NCI-H1436 (cell line): ENCODE measurements at places on chromosomes 13 and 19.

DNA sequence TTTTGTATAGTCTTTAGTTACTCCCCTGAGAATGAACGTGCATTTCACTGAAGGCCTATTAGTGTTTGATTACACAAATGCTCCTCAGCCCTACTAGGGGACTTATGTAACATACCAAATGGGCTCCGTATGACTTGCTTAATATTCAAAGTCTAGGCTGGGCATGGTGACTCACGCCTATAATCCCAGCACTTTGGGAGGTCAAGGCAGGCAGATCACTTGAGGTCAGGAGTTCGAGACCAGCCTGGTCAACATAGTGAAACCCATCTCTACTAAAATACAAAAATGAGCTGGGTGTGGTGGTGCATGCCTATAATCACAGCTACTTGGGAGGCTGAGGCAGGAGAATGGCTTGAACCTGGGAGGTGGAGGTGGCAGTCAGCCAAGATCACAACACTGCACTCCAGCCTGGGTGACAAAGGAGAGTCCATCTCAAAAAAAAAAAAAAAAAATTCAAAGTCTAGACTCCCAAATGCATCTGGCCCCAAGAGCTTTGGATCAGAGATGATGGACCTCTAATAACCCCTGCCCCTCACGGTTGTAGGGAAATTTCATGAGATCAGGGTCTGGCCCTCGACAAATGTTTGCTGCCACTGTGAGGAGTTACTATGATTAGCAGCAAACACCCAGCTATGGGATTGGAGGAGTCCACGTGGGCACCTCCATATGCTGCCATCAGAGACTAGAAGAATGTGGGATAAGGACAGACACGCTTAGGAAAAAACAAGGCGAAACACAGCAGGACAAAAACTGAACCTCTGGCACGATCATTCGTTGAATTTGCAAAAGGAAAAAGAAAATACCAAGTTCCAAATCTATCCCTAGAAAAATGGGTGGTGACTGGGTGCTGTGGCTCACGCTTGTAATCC lies 4.6 kb downstream of the FBXO17 start:
- DNase-seq, result peak; percentile 20

- DNase-seq, result no peak
Observed at GRCh38 chr19:1355568-1356507, 27.9 kb upstream of the NDUFS7 start.

DNA sequence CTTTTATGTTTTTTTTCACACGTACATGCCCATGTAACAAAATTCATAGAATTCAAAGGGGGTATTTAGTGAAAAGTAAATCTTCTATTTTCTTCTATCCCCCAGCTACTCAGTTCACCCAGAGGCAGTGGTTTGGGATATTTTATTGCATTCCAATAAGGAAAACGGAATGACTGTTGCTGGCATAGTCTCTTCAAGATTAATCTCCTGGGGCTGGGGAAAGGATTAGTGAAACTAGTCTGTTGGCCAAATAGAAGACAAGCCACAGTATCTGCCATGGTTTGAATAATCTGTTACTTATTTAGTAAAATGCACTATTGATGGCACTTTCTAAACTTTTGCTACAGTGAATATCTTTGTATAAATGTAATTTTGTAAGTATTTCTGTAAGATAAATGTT lies 122.0 kb downstream of the NDFIP2 start:
- DNase-seq, result no peak

GRCh38 chr13:40152145-40152544 lies 496.7 kb downstream of the COG6 start:
- DNase-seq, result no peak

DNA sequence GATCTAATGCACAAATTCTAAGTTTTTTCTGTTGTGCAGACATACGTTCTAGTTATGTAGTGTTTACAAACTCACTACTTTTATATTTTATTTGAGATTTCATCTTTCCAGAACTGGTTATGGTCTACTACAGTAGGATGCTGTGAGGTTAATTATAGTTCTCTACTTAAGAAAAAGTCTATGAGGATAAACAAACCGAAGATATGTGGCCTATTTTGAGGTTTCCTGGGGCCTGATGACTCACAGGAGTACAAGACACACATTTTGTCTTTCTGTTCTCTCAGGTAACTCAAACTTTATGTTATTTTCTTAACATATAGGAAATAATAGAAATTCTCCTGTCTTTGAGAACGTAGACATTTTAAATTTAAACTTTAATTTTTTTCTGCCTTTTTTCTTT lies 45.1 kb downstream of the PCDH20 start:
- no peak for DNase-seq

- DNase-seq, result no peak
Observed at GRCh38 chr13:34657716-34658115, 284.4 kb upstream of the NBEA start.

DNA sequence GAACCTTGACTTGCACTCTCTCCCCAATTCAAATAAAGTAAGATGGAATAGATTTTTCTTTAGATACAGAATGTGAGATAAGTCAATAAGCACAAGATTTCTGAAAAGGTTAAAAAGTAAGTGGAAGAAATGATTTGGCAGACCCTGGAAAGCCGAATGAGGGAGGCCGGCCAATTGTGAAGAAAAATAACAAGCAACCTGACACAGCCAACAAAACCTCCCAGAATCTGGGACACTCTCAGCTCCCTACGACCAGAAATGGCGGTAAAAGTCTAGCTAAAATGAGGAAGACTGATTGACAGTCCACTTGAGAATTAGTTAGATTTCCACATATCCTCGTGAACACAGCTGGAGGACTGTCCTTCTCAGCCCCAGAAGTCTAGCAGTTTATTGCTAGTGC lies 85.4 kb downstream of the KLF12 start:
- no peak for DNase-seq

- no peak for DNase-seq
Observed at GRCh38 chr13:91978571-91978970, 580.1 kb downstream of the GPC5 start.

DNA sequence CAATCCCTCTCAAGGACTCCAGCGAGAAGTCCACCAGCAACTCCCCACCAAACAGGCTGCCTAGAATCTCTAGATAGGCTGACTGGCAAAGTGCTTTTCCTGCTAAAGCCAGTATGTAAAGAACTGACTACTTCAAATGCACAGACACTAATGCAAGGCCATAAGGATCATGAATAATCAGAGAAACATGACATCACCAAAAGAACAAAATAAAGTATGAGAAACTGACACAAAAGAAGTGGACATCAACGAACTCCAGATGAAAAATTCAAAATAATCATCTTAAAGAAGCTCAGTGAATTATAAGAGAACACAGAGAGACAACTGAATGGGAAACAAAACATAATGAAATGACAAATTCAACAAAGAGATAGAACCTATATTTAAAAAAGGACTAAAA lies 26.4 kb upstream of the CD70 start:
- no peak for DNase-seq

DNA sequence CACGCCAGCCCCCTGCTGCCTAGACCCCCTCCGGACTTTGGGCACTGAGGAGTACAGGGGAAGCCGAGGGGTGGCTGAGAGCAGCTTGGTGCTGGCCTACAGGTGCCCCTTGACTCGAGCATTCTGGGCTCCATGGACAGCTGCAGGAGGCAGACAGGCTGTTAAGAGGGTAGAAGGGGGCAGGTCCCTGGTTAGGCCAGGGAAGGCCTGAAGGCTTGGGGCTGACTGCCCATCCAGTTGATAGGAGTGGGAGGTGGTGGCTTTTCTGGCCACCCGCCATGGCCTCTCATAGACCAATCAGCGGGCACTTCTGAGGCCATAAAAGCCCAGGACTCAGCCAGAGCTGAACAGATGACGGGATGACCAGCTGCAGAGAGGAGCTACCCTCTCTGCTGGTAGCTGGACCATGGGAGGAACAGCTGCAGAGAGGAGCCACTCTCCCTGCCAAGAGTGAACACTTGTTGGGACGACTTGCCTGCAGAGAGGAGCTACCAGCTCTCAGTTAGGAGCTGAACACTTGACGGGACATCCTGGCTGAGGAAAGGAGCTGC lies 10.7 kb upstream of the SUPT20H start:
- no peak for DNase-seq

DNA sequence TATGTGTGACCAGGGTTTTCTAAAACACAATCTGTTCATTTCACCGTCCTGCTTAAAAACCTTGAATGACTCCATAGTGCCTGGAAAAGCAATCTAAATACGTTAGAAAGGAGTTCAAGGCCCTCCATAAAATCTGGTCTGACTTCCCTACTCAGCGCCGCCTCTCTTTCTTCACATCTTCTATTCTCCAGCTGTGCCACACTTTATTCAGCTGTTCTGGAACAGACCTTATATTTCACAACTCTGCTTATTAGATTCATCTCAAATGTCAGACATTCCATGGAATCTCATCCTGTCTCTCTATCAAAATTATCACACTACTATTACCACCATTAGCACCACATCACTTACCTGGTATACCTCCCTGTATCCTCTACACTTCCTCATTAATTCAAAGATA lies 19.8 kb upstream of the SPART start:
- DNase-seq, result no peak

- DNase-seq, result no peak
Observed at GRCh38 chr13:66414066-66414800, 815.9 kb downstream of the PCDH9 start.

DNA sequence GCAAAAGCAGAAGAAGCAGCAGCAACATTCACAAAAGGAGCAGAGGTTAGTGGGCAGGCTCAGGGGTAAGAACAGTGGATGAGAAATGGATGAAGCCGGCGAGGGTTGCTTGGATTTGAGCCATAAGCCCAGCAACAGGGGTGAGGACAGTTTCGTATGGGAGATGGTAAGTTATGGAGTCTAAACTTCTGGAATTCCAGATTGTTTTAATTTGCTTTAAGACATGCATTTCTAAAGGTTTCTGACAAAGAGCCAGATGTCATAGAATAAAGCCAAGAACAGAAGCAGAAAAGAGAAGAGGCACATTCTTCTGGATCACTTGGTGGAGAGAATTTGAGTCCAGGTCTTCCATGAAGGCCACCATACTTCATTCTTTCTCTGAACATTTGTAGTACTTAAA lies 76.6 kb downstream of the TNFSF11 start:
- DNase-seq, result no peak

- no peak for DNase-seq
Observed at GRCh38 chr13:33199289-33199850, 86.2 kb downstream of the STARD13 start.

DNA sequence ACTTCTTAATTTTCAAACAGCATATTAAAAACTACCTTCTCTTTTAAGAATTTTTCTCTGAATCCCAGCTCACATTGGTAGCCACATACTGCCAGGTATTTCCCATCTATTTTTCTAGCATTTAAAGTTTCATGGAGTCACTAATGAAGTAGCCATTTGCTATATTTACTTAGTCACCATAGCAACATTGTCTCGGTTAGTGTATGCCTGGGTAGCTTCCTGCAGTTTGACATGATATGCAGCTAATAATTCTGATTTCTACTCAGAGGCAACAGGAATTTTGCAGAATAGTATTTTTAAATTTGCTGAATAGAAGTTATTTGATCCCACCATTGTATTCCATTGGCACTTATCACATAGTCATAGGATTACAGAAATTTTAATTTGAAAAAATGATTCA lies 30.9 kb upstream of the KCTD4 start:
- DNase-seq, result no peak

GRCh38 chr19:35349614-35350521 lies 2.2 kb downstream of the FFAR1 start:
- DNase-seq, result no peak

GRCh38 chr13:114161644-114162532 lies 17.2 kb upstream of the CFAP97D2 start:
- no peak for DNase-seq

- no peak for DNase-seq
Observed at GRCh38 chr19:2350656-2351055, 9.4 kb upstream of the TMPRSS9 start.

GRCh38 chr13:113292021-113292862 lies 4.8 kb upstream of the LAMP1 start:
- DNase-seq, result no peak

- no peak for DNase-seq
Observed at GRCh38 chr13:42526804-42527203, 47.1 kb upstream of the TNFSF11 start.

- no peak for DNase-seq
Observed at GRCh38 chr13:76764429-76764828, 121.8 kb downstream of the KCTD12 start.

GRCh38 chr13:24274452-24275021 lies 34.8 kb upstream of the C1QTNF9 start:
- DNase-seq, result no peak

GRCh38 chr19:18155095-18156087 lies 2.4 kb downstream of the PIK3R2 start:
- no peak for DNase-seq

- no peak for DNase-seq
Observed at GRCh38 chr13:44092078-44092970, 212.6 kb downstream of the LACC1 start.

- DNase-seq, result no peak
Observed at GRCh38 chr19:40719414-40719894, 2.5 kb downstream of the ITPKC start.

DNA sequence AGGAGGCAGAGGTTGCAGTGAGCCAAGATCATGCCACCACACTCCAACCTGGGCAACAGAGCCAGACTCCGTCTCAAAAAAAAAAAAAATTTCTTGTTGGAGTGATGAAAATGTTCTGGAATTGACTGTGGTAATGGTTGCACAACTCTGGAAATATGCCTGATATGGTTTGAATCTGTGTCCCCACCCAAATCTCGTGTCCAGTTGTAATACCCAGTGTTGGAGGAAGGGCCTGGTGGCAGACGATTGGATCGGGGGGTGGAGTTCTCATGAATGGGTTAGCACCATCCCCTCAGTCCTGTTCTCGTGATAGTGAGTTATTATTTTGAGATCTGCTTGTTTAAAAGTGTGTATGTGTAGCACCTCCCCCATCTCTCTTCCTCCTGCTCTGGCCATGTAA lies 41.1 kb upstream of the MAP3K10 start:
- no peak for DNase-seq

DNA sequence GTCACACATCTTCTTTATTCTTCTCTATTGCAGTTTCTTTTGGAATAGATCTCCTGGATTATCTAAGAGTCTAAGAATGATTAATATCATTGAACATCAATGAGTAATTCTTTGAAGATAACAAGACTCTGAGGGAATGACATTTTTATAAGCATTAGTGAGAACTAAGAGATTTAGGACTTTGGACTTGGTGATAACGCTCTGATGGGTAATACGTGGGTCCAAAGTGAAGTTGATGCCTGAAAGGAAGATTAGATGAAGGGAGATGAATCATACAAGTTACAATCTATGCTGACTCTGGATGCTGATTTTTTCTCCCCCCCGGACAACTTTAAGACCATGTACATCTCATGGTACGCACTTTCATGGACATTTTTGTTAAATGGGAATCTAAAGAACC lies 364.5 kb downstream of the GPC5 start:
- no peak for DNase-seq

DNA sequence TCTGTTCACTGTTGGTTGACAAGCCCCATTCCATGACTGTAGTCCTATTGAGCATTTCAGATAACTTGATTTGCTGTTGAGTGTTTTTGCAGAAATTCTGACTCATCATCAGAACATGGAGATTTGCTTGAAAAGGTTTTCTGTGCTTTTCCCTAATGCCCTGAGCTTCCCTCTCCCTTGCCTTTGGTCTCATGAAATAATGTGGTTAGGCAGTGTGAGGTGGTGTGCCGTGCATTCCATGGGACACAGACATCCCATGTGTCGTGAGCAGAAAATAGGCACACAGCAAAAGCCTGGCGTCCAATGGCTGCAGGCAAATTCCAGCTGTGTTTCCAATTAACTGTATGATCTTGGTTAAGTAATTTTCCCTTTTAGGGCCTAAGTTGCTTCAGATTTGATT lies 197.4 kb downstream of the DLEU7 start:
- DNase-seq, result no peak

- DNase-seq, result no peak
Observed at GRCh38 chr19:42323473-42323851, 2.0 kb upstream of the MEGF8 start.
